ENCODE measurements at places on chromosomes 1 and 21.

- DNase-seq, result no peak
Observed at GRCh38 chr1:218705911-218706893, 361.1 kb downstream of the TGFB2 start.

DNA sequence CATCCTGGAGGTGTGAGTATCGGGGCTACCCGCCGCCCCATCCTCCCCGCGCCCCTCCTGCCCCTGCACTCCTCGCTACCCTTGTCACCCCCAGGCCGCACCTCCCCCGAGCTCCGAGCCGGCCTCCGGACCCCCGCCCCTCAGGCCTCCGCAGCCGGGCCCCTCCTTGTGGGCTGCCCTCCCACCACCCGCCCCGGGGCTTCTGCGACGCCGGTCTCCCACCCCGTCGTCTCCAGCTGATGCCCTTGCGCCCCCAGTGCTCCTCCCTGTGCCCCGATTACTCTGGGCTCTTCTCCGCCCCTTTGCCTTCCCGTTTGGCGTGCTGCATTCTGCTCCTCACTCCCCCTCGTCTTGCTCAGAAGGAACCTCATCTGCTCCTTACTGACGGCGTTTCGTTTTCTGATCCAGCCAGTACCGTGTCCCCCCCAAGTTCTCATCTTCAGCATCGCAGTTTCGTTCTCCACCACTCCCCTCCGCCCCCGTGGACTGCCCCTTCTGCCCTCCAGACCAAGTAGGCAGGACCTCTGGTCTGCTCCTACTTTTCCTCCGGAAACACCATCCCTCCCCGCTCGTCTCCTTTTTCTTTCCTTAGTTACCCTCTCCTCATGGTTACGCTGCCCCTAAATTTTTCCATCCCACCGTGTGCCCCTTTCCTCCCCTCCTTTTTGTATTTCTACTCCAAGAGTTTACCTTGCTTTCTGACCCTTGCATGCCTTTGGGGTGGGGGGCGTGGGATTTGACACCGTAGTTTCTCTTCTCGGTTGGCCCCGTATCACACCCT is 841 bp downstream of the SNX27 start:
- DNase-seq, result no peak

GRCh38 chr21:25809013-25809412 is 74.2 kb downstream of the GABPA start:
- no peak for DNase-seq

GRCh38 chr1:119101563-119101962 is 38.9 kb downstream of the WARS2 start:
- DNase-seq, result peak; percentile 72

DNA sequence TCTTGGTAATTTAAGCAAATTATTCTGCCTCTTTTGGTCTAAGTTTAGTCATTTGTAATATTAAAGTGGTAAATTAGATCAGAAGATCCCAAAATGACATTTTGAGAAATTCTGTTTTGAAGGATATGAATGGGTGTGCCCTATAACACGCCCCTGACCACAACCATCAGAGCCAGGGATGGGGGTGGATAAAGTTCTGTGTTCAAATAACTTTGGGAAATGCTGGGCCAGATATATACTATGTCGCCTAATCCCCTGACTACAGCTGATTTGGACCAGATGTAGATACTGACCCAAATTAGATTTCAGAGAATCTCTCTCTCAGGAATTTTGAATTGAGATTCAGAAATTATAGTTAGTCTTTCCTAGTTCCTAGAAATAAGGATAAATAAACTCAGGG is 21.2 kb upstream of the EDEM3 start:
- no peak for DNase-seq

GRCh38 chr1:203402629-203403337 is 51.9 kb upstream of the FMOD start:
- DNase-seq, result peak; percentile 84

- DNase-seq, result no peak
Observed at GRCh38 chr1:18719786-18720451, 89.3 kb downstream of the PAX7 start.
